ENCODE measurements at places on chromosomes 16 and 17.

DNA sequence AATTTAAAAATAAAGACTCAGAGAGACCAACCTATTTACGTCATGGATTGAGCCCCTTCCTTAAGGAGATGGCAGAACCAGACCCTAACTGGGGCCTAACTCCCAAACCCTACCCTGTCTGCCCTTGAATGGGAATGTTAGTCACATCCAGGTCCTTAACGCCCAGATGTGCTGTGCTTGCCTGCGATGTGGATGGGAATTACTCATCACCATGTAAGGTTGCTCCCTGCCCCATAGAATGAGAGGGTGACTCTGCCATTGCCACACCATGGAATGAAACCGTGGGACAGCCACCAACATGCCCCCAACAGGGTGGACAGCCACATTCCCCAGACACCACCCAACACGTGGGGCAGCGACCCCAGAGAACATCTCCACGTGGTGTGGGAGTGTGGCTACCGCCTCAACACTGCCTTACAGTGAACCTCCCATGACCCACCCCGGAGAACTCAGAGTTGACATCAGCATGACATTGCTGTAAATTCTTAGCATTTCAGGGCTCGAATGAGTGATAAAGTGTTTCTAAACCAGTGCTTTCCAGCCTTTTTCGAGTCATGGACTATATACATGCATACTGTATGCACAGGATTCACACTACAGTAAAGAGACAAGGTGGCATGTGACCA, 31.8 kb downstream of the SCNN1B start:
- DNase-seq: peak; percentile 39

DNA sequence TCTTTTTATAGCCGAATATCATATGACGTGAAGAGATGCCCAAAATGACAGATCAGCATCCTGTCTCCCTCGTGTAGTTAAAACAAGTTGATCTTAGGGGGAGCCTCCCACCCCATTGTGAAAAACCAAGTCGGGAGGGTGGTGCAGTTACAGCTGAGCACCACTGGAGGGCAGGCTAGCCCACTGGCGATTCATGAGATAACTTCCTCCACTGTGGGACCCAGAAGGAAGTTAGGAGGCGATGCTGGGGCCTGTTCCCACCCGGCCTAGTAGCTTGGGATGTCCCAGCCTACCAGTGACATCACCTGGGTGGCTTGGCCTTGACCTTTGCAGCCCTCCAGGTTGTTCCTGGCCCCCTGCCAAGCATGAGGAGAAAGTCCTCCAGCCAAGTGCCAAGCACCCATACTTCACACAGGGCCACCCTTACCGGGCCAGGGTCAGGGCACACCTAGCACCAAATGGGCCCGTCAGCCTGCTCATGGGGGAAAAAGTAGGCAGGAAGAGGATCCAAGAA, 8.1 kb upstream of the CPNE2 start:
- peak; percentile 72 for DNase-seq

- DNase-seq: no peak
Measured at GRCh38 chr17:39517224-39517623, 55.9 kb downstream of the CDK12 start.

GRCh38 chr17:10105513-10106001, 92.8 kb downstream of the GAS7 start:
- peak; percentile 61 for DNase-seq

DNA sequence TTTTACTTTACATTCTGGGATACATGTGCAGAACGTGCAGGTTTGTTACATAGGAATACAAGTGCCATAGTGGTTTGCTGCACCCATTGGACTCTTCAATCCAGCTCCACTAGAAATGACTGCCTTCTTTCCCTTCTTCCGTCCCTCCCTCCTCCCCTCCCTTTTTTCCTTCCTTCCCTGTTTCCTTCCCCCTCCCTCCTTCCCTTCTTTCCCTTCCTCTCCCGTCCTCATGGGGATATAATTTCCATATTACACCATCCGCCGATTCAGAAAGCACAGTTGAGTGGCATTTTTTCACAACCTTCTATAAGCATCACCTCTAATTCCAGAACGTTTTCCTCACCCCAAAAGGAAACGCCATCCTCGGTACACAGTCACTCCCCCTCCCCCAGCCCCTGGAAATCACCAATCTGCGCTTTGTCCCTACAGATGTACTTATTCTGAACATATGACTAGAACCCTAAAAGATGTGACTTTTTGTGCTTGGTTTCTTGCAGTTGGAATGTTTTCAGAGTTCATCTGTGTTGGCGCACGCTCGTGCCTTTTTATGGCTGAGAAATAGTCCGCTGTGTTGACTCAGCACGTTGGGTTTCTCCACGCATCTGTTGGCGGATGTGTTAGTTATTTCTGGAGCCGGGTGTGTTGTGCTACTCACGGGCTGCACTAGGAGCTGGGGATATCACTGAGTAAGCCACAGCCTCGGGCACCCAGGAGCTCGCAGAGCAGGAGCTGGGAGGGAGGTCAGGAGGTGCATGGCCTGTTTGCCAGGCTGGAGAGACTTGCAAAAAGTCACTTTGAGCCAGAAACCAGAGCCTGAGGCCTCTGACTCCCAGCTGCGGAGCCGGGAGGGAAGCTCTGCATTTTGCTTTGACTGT, 336.4 kb downstream of the SEC14L1 start:
- peak; percentile 94 for DNase-seq

DNA sequence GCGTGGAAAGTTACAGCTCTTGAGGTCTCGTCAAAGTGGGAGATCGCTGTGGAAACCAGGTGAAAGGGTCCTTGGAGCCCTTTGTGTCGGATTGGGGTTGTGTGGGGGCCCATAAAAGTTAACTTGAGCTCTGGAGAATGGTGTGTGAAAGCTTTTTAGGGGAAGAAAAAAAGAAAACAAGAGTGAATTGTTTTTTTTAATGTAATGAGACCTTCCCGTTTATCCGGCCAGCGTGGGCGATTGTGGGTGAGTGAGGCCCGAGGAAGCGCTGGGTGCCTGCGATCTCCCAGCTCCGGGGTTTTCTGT, 150.6 kb downstream of the MSI2 start:
- no peak for DNase-seq

GRCh38 chr17:42275527-42276358, 448 bp downstream of the STAT5B start:
- no peak for DNase-seq

DNA sequence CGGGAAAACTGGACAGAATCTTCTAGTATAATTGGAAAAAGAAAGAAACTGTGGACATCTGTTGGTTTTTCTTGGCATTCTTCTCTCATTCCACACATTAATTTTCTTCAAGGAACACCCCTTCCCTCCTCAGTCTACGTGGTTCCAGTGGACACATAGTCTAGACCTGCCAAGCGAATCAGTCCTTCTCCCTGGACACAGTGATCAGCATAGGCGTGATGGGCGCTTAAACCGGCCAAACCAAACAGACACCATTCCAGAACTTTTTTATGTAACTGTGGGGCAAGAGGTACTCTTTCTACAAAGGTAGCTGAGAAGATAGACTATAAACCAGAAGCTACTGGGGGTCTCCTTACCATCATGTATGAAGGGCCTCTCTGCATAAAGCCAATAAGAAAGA, 121.8 kb upstream of the COX10 start:
- no peak for DNase-seq

DNA sequence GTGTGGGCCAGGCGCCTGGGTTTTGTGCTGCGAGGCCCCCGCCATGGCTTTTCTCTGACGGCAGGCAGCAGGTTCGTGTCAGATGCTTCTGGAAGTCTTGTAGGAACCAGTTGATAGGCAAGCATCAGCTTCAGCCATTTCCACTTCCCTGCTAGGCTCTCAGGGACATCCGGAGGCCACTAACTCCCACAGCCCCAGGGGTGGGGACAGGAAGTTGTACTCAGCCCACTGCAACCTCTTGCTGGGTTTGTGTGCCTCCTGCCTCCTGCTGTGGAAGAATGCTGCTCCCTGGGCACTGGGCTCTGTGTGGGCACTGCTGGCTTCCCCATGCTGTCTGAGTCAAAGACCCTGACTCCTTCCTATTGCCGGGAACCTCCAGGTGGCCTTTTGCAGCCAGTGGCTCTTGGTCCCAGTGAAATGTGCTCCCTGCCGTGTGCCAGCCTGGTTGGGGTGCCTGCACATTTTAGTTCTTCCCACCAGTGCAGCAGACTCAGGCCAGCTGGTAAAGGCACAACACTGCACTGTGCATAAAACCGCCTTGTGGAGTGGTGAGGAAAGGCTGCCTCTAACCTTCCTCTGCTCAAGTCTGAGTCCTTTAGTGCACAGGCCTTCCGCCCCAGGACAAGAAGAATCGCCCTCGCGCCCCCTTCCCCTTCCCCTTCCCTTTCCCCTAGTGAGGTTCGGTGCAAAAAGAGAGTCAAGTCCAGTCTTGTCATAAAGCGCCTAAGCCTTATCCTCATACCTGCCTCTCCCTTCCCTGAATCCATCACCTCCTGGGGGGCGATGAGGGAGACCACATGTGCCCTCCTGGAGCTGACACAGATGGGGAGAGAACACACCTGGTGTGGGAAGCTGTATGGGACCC, 16.6 kb downstream of the LDHD start:
- no peak for DNase-seq

DNA sequence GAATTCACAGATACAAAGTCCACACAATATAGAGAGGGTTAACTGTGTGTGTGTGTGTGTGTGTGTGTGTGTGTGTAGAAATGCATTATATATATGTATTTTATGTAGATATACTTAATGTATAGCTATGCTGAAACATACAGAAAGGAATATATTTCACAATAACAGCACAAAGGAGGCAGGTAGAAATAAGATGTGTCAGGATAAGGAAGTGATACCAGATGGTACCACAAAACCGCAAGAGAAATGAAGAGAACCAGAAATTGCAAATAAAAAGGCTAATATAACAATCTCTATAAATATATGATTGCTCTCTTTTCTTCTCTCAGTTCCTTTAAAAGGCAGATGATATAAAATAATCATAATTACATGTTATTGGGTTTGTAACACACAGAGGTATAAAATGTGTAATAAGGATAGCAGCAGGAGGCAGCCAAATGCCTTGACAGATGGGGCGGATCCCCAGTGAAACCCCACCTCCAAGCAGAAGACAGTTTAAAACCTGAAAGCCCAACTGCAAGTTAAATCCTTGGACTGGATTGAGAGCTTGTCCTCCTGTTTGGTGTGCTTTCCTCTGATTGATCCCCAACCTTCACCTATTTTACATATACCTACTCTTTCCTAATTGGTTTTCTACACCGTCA, 365.4 kb upstream of the C16orf82 start:
- no peak for DNase-seq

DNA sequence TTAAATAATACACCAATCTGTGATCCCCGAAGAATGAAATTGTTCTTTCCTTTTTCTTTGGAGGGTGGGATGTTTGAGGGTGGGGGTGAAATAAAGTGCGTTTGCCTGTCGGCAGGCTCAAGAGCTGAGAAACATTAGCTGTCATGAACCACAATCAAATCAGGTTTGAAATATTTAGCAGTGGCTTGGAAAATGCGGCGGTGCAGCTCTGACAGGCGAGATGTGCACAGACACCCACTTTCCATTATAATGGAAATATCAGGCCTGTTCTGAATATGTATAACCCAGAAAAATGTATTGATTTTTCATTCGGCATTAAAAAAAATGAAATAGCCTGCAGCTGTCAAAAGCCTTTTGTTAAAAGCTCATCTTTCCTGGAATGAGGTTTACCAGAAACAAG, 212.8 kb downstream of the ZFHX3 start:
- DNase-seq: no peak

GRCh38 chr16:51831595-51832367, 680.7 kb upstream of the SALL1 start:
- no peak for DNase-seq

DNA sequence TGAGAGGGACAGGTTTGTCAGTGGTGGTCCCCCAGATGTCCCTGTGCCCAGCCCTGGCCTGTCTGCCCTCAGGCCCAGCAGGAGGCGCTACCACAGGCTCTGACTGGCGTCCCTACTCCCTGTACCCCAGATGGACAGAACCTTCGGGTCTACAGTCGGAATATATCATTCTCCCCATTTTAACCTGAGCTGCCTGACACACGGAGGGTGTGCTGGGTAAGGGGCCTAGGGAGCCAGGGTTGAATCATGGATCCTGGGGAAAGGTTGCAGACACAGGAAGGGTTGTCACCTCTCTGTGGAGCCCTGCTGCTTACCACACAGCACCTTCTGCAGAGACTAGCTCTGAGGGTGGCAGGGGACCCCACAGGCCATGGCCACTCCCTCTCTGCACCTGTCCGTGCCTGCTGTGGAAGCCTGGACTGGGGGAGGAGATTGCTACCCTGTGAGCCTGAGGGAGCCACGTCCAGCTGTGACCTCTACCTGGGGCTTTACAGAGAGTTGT, 162.2 kb upstream of the ZNF267 start:
- DNase-seq: no peak

- no peak for DNase-seq
Measured at GRCh38 chr17:34255841-34256240, 756 bp downstream of the CCL2 start.

GRCh38 chr16:73483076-73483791, 435.3 kb upstream of the ZFHX3 start:
- DNase-seq: no peak

- DNase-seq: peak; percentile 95
Measured at GRCh38 chr16:70746708-70747424, 54.1 kb downstream of the VAC14 start.

- DNase-seq: no peak
Measured at GRCh38 chr17:4020096-4020495, 55.9 kb upstream of the ATP2A3 start.

- DNase-seq: no peak
Measured at GRCh38 chr17:39927929-39928857, 661 bp downstream of the LRRC3C start.

DNA sequence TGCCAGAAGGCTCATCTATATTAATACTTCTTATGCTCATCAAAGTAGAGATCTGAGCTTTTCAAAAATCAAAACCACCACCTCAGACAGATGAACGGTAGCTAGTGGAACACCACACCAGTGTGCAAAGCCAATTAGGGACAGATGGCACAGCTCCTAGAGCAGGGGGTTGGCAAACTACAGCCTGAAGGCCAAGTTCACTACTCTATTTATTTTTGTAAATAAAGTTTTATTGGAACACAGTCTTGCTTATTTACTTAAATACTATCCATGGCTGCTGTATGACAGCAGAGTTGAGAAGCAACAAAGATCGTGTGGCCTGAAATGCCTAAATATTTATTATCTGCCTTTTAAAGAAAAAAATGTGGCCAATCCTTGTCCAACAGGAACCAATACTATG, 56.8 kb downstream of the AMFR start:
- DNase-seq: no peak

- no peak for DNase-seq
Measured at GRCh38 chr17:56930739-56931337, 17.0 kb upstream of the TRIM25 start.

- DNase-seq: peak; percentile 45
Measured at GRCh38 chr16:24689128-24689527, 40.3 kb upstream of the TNRC6A start.

All from bronchial epithelial cell (primary cell).